ENCODE measurements at places on chromosomes 5 and 9.

DNA sequence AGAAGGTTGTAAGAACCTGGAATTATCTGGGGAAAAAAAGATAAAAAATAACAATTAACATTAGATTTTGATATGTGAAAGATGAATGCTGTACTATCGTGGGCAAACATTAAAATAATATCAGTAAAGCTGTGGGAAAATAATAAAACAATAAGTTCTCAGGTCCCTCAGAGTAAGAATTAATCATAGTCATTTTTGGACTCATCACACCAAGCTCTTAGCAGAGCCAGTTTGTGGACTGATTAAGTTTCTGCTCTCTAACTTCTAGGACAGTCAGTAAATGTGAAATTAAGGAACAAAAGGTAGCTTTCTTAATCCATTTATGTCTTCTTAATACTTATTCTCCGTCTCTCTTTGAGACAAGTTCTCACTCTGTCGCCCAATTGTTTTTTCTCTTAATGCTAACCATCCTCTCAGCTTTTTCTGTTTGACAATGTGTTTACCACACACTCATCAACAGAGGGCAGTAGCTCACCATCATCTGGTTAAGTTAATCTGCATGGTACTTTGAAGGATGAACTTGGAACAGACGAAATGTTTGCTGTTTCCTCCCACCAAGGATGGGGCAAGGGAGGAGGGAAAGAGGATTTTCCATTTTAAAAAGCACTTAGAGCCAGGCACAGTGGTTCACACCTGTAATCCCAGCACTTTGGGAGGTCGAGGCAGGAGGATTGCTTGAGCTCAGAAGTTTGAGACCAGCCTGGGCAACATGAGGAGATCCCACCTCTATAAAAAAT is 5.3 kb upstream of the ACO1 start:
- DNase-seq = peak; percentile 55

DNA sequence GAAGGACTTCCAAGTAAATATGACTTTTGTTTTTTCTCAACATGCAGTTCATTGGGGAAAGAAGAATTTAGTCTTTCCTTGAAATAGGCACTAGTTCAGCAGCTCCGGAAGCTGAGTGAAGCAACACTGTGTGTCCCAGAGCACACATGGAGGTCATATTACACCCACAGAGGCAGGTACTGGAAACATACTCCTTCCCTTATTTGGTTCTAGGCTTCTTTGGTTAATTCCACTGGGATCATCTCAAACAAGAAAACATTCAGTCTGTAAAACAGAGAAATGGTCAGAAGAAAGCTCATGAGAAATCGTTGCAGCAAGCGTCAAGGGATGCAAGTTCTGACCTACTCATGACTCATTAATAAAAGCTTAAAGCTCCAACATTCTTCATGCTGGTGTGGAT is 175.1 kb upstream of the PCSK5 start:
- no peak for DNase-seq

DNA sequence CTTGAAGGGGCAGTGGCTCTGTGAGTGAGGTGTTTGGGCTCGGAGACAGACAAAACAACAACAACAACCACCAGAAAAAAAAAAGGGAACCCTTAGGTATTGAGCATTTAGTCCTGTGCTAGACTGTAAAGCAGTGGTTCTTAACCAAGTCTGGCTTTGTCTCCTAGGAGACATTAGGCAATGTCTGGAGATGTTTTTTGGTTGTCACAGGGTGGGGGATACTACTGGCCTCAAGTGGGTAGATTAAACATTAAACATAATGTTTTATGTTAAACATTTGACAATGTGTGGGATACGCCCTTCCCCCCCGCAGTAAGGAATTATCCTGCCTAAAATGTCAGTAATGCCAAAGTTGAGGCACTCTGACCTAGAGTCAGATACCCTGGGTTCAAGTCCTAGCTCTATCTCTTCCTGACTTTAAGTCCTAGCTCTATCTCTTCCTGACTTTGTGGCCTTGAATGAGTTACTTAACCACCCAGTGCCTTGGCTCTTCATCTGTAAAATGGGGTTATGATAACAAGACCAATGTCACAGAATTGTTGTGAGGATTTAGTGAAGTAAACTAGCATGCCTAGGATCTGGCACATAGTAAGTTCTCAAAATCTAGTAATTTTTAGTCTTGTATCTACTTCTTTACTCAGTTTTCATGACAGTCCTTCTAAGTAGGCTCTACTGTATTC is 1.8 kb downstream of the TRIM32 start:
- no peak for DNase-seq

DNA sequence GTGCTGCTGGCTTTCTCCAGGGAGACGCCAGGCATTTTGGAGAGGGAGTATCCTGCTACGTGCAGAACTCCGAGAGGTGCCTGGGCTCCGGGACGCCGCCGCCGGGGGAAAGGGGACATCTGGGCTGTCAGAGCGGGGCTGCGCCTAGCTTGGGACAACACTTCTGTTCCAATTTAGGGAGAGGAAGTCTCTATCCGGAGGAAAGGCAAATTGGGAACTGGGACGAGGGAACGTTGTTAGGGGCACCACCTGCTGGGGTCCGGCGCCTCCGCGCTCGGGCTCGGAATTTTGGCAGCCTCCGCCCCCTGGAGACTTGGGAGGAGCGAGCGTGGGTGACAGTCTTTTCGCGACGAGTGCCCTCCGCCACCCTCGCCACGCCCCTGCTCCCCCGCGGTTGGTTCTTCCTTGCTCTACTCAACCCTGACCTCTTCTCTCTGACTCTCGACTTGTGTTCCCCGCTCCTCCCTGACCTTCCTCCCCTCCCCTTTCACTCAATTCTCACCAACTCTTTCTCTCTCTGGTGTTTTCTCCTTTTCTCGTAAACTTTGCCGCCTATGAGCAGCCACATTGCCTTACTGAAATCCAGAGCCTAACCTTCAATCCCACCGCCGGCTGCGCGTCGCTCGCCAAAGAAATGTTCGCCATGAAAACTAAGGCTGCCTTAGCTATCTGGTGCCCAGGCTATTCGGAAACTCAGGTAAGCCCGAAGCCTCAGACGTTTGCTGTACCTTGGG is 1.6 kb downstream of the TSLP start:
- no peak for DNase-seq

- no peak for DNase-seq
These were observed 20.7 kb downstream of the EHMT1 start for GRCh38 chr9:137639303-137640051.

DNA sequence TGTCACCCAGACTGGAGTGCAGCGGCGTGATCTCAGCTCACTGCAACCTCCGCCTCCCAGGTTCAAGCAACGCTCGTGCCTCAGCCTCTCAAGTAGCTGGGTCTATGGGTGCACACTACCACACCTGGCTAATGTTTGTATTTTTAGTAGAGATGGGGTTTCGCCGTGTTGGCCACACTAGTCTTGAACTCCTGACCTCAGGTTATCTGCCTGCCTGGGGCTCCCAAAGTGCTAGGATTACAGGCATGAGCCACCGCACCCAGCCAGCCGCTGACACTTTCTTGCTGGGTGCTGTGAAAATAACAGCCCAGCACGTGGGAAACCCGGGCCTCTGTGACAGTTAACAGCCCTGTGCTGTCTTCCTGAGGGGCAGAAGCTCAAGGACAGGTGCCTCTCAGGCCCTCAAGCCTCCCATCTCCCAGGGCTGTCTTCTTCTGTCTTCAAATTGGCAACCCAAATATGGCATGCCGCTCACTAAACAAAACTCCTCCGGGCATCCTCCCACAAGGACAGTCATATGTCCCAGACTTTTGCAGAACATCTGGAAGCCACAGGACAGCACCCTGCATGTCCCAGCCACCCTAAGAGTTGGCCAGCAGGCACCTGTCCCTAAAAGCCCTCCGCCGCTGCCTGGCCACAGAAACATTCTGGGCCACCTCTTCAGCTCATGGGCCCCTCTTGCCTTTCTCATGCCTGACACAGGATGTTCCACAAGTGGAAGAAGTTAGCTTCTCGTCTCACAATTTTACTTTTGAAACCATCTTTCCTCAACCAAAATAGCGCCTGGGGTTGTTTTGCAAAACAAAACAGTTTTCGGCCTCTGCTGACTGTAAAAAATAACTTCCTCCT is 233.6 kb downstream of the SYK start:
- DNase-seq = no peak

- DNase-seq = no peak
These were observed 23.0 kb upstream of the LARP1 start for GRCh38 chr5:154732212-154732611.

DNA sequence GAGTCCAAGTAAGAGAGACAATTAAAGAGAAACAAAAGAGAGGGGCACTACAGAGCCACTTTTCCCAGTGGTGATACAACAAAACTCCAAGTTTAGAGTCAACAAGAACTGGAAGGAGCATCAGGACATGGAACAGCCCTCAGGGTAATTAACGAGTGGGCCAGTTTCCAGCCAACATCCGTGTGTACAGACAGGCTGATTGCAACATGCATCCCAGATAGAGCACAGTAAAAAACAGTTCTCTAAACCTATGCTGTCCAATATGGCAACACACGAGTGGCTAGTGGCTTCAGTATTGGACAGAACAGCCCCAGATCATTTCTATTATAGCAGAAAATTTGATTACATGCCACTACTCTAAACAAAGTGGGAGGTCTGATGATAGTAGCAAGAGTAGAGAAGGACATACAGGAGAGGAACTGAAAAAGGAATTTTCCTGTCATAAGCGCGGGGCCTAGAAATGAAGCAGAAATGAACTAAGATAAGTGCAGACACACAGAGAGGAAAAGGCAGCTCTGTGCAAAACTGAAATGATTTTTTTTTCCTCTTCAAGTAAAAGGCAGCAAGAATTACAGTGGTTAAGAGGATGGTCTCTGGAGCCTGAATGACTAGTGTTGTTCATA is 175.6 kb upstream of the CCNG1 start:
- no peak for DNase-seq

- DNase-seq = no peak
These were observed 850 bp downstream of the IL6ST start for GRCh38 chr5:55993731-55994494.

GRCh38 chr5:36660397-36661049 is 54.1 kb downstream of the SLC1A3 start:
- DNase-seq = no peak

- no peak for DNase-seq
These were observed 84.6 kb downstream of the DAB2IP start for GRCh38 chr9:121735793-121736770.
